ENCODE measurements at places on chromosomes 13 and 19.
A peak's percentile ranks its signal among the peaks of the same experiment; 100 is the strongest.

GRCh38 chr13:75132701-75133695, 349.0 kb downstream of the TBC1D4 start:
- peaks cover 15% of the 10 kb centered on the region for H3K4me1 ChIP-seq
- H3K4me3 ChIP-seq: no peak overlapping the region
- DNase-seq: peak; percentile 24
- H3K36me3 ChIP-seq: no peaks in the 10 kb centered on the region
- no peak overlapping the region for H3K27ac ChIP-seq
- H3K27me3 ChIP-seq: no peaks in the 10 kb centered on the region

- DNase-seq: no peak
- no peak overlapping the region for H3K4me3 ChIP-seq
- no peak overlapping the region for H3K27ac ChIP-seq
- H3K4me1 ChIP-seq: peaks cover 8% of the 10 kb centered on the region
- H3K27me3 ChIP-seq: no peaks in the 10 kb centered on the region
Observed at GRCh38 chr13:110265682-110266430, 41.1 kb downstream of the COL4A1 start.

DNA sequence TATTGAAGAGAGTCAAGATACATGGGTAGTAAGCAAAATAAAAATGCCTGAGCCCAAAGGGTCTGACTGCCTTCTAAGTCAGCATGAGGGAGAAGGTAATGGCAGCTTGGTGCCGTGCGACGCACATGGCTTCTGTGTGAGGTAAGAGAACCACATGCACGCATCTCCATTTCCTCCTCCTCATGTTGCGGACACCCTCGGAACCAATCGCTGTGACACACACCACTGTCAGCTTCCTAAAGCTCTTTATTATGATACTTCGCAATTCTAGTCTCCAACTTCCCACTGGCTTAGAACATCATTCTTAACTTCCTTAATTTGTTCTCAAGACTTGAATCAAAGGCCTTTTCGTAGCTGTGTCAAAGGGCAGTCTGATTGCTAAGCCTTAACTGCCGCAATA, 170.1 kb downstream of the OXGR1 start:
- H3K4me1 ChIP-seq: peaks cover 6% of the 10 kb centered on the region
- H3K27me3 ChIP-seq: no peaks in the 10 kb centered on the region
- no peak overlapping the region for H3K27ac ChIP-seq
- H3K36me3 ChIP-seq: no peaks in the 10 kb centered on the region

DNA sequence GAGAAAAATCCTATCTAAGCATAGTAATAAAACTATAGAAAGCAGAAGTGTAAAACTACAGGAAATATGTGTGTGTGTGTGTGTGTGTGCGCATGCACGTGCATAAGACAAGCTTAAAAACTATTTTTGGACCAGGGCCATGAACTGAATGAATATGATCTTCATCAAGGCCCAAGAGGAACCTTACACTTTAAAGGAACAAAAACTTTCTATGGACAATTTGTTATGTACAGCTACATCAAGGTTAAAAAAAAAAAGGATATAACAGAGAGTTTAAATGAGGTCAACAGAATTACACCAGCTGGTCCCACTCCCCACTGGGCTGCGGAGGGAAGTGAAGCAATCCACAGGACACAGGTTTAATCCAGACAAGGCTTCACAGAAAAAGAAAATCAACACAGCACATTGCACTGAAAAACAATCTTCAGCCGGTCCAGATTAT, 151.1 kb downstream of the LHFPL6 start:
- no peaks in the 10 kb centered on the region for H3K36me3 ChIP-seq
- H3K4me3 ChIP-seq: no peak overlapping the region
- no peaks in the 10 kb centered on the region for H3K27me3 ChIP-seq
- H3K4me1 ChIP-seq: no peaks in the 10 kb centered on the region
- no peak for DNase-seq

DNA sequence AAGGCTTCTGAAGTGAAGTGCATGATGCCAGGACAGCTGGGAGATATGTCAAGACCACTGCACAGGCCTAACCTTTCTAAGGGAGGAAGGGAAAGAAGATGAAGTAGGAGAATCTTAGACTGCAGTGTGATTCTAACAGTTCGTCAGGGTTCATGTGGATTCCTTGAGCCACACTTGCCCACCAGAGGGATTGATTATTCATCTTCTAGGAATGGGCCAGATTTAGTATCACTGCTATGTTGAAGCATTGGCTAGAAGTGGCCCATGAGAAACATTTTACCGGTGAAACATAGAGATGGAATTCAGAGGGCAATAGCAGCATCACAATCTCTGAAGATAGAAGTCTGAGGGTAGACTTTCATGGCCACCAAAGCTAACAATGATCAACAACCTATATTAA, 550.8 kb upstream of the SLITRK1 start:
- H3K4me3 ChIP-seq: no peak overlapping the region
- DNase-seq: no peak
- H3K4me1 ChIP-seq: no peaks in the 10 kb centered on the region
- H3K27ac ChIP-seq: no peak overlapping the region
- no peaks in the 10 kb centered on the region for H3K27me3 ChIP-seq
- no peaks in the 10 kb centered on the region for H3K36me3 ChIP-seq
